ENCODE measurements at places on chromosomes 3 and 15. TPM values are rescaled to one million over a fixed set of nuclear protein-coding genes. Genes with fewer than 3 reads are reported as not detected.

DNA sequence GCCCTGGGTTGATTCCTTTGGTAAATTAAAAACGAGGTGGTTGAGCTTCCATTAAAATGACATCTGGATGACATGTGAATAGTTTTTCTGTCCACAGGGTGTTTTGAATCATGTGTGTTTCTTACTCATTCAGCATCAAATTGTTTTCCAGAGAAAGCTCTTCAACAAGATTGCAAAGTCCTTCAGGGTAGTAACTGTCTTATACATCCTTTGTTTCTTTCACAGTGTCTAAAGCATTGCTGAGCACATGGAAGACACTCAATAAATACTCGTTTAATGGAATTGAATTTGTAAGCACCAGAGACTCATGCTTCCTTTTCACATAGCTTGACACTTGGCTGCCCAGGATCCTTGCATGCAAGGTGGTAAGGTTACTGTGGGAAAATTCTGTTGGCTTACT lies 223.1 kb upstream of the CNTN6 start:
- DNase-seq = no peak

GRCh38 chr3:127787571-127788365 lies 34.5 kb downstream of the MGLL start:
- DNase-seq = no peak

GRCh38 chr15:98523912-98524662 lies 124.3 kb upstream of the IGF1R start:
- no peak for DNase-seq

DNA sequence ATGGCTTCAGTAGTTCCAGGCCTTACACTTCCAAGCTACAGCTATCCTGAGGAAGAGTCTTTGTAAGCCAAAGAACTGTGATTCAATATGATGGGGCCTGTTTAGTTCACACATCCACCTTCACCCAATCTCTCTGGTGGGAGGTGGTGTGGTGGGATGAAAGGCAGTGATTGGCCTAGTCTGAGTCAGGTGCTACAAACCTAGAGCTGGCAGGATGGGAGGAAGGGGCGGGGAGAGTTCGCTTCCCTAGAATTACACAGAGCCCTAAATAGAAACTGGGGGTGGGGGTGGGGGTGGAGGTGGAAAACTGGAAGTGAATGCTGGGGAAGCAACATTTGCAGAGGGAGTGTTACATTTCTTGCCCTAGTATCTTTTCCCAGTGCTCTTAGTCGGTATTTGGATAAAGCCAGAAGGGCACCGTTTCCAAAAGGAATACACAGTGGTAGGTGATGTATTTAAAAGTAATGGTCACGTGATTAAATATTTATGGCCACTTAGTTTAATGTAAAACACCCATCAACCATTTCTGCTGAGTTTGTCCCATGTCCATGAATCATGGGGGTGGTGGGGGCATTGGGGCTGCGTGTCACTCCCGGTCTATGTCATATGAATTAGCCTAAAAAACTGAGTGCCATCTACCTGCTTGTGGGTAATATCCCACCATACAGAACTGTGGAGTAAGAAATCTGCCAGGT lies 247.6 kb upstream of the PROK2 start:
- no peak for DNase-seq

- no peak for DNase-seq
Observed at GRCh38 chr3:40876496-40876895, 322.8 kb upstream of the CTNNB1 start.

DNA sequence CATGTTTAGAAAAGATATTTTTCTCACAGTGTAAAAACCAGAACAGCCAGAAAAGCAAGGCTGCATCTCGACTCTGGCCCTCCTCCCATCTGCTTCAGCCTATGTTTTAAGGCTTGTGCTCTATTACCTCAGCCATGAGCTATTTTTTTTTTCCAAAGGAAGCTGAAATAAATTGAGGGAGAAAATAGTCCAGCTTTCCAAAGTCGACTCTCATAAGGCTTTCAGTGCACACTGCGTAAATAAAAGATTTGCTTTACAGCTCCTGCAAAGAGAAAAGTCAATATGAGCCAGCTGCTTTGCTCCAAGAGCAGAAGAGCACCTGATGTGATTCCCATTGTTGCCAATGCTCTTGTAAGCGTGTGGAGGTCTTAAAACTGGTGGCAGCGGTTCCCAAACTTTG lies 26.7 kb downstream of the SCG3 start:
- no peak for DNase-seq

Gene NOX5
- total RNA-seq = not detected

DNA sequence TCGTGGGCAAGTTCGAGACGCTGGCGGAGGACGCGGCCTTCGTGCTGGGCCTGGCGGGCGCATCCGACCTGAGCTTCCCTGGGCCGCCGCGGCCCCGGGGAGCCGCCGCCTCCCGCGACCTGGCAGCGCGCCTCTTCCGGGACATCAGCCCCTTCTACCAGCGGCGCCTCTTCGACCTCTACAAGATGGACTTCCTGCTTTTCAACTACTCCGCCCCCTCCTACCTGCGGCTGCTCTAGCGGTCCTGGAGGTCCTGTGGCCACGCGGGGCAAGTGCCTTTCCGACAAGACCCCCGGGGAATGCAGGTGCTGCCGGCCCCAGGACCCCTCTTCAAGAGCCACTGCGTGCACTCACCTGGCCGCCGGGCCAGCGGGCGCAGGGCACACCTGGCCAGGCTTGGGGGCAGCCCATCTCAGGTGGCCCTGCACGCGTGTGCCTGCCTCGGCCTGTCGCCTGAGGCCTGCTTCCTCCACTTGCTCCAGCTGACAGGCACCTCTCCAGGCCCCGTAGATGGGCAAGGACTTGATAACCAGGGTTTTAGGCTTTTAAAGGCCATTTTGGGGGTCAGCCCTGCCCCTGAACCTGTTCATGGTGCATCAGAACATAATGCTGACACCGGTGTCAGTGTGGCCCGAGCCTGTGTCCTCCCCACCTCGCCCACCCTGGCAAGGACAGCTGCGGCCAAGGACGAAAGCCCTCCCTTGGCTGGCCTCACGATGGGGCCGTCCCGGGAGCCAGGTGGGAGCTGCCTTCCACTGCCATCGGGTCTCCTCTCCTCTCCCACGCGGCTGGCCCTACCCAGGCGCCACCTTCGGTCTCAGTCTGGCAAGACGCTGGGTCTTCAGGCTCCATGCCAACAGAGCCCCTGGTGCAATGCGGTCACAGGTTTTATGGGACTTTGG lies 16.1 kb downstream of the C3orf22 start:
- no peak for DNase-seq

Gene SCN11A
- 0.08 TPM for total RNA-seq

Gene MESP2
- total RNA-seq = 0.51 TPM

GRCh38 chr3:156664011-156664830 lies 10.2 kb upstream of the TIPARP start:
- DNase-seq = no peak

- no peak for DNase-seq
Observed at GRCh38 chr3:108295421-108296175, 750 bp upstream of the HHLA2 start.

Gene HCLS1
- 13.9 TPM for total RNA-seq

DNA sequence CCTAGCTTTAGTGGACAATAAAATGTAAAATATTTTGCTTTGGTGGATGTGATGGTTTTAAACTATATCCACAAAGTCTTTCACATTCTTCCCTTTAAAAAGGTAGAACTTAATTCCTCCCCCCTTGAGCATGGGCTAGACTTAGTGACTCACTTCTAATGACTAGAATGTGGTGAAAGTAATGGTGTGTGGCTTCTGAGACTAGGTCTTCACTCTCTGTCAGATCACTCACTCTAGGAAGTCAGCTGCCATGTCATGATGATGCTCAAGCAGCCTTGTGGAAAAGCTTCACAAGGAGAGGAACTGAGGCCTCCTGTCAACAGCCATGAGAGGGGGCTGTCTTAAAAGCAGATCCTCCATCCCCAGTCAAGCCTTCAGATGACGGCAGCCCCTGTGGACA lies 4.2 kb downstream of the LRRC2 start:
- no peak for DNase-seq

DNA sequence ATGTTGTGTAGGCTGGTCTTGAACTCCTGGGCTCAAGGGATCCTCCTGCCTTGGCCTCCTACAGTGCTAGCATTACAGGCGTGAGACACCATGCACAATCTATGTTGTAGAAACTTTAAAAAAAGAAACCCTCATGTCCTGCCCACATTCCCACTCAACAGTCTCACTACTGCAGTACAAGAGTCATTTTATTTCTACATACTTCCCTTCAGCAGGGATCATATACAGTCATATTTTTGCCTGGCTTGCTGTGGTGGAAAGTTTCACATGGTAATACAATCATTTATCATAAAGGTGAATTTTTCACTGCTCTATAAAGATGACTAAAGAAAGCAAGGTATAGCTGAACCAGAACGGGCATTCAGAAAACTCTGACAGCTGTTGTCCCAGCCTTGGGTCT lies 53.8 kb upstream of the PIK3CB start:
- no peak for DNase-seq

- DNase-seq = no peak
Observed at GRCh38 chr3:38590521-38590920, 59.0 kb downstream of the SCN5A start.

DNA sequence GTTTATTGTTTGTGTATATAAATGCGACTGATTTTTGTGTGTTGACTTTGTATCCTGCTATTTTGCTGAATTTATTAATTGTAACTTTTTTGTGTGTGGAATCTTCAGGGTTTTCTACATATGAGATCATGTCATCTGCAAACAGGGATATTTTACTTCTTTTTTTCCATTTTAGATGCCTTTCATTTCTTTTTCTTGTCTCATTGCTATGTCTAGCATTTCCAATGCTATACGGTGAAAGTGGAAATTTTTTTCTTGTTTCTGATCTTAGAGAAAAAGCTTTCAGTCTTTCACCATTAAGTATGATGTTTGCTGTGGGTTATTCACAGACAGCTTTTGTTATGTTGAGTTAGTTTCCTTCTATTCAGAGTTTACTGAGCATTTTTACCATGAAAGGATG lies 31.4 kb downstream of the COMMD2 start:
- DNase-seq = no peak

GRCh38 chr3:70056081-70056480 lies 56.5 kb downstream of the SAMMSON start:
- no peak for DNase-seq

Gene DNAH12
- total RNA-seq = not detected

GRCh38 chr15:41966414-41966812 lies 5.9 kb downstream of the EHD4 start:
- no peak for DNase-seq

Gene GOLGA6D
- total RNA-seq = not detected

Gene AMT
- total RNA-seq = 20.5 TPM

GRCh38 chr3:114214542-114215341 lies 22.6 kb downstream of the ZNF80 start:
- no peak for DNase-seq

- no peak for DNase-seq
Observed at GRCh38 chr3:14397531-14397930, 4.9 kb upstream of the SLC6A6 start.

DNA sequence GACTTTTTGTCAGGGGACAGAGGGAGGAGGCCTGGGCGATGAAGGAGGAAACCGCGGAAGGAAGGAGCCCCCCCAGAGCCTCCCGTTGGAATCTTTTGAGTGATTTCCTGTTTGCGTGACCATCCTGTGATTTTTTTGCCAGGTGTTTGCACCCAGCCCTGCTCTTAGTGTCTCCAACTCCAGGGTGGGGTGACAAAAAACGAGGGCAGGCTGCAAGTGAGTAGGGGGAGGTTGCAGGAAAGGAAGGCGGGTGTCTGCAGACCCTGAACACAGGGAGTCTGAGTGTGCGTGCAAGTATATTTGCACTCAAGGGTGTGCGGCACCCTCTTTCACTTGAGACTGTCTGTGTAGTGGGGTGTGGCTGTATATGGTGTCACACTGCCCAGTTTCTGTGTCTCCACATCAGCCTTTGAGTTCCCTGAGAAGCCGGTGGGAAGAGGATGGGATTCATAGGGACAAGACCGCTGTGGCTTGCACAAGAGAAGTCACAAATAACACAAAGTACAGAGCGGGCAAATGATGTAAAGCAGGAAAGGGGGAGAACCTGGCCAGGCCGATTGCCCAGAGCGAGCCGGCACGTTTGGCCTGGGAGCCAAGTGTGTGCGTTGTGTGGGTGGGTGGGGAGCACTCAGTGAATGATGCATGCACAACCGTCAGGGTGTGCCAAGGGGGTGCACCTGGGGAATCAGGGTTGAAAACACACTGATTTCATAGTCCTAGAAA lies 6.6 kb downstream of the ISLR2 start:
- no peak for DNase-seq

GRCh38 chr15:90902040-90902839 lies 862 bp upstream of the MAN2A2 start:
- peak; percentile 90 for DNase-seq

Gene EFL1
- total RNA-seq = 16.9 TPM

DNA sequence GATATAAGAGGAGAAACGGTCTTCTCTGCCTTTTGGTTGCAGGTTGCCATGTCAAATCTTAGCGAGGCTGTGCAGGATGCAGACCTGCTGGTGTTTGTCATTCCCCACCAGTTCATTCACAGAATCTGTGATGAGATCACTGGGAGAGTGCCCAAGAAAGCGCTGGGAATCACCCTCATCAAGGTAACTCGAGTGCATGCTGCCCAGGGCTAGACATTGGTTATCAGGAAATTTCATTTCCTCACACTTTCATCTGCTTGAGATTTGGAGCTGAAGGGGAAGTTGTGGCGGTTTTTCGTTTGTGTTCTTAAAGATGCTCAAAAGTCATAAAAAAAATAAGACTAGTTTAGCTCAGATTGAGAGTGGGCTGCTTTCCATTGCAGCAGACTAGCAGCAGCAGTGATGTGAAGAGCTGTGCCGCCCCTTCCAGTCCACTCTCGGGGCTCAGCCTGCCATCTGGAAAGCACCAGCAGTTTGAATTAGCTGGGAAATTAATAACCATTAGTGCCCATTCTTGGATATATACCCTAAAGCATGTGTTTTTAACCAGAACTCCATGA lies 32.2 kb downstream of the GPD1L start:
- no peak for DNase-seq

- DNase-seq = no peak
Observed at GRCh38 chr3:119497820-119498185, 544 bp upstream of the TIMMDC1 start.

DNA sequence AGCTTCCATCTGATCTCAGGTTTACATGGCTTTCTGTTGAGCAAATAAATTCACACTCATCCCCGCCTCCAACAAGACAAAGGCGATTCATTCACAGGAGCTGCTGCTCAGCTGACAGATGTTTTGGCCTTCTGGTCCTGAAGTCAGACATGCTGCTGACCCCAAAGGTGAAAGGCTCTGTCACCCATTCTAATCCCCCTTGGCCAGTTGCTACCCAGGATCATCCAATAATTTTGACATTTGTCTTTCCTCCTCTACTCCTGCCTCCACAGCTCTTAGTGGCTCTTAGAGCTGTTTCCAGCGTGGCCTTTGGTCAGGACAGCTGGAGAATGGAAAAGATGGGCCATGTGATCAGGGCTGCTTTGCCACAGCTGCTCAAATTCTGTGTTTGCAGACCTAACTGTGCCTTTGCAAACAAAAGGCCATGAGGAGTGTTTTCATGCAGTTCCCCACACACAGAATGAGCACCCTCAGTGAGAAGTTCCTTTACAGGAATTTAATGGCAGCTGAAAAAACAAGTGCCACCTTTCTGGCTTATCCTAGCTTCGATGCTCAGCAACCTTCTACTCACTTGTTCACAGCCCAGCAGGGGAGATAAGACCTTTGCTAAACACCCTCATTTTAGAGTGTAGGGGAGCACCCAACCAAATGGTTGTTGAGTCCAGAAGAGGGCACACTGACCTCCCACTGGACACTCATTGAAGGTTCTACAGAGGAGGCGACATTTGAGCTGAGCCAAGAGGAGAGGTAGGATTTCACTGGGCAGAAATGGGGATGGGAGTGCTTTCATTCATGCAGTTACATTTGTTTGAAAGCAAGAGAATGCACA lies 39.0 kb downstream of the CYP19A1 start:
- DNase-seq = no peak

Measured in Right ventricle myocardium inferior (tissue), 1 donor.